ENCODE measurements at places on chromosomes 7 and 10.

GRCh38 chr7:11831156-11831735 is 752 bp downstream of the THSD7A start:
- no peak for DNase-seq

- no peak for DNase-seq
Observed at GRCh38 chr7:159142199-159142598, 2.5 kb downstream of the VIPR2 start.

GRCh38 chr10:81502677-81503359 is 372.2 kb upstream of the NRG3 start:
- DNase-seq: no peak

GRCh38 chr7:123643495-123644441 is 11.9 kb upstream of the LMOD2 start:
- no peak for DNase-seq

DNA sequence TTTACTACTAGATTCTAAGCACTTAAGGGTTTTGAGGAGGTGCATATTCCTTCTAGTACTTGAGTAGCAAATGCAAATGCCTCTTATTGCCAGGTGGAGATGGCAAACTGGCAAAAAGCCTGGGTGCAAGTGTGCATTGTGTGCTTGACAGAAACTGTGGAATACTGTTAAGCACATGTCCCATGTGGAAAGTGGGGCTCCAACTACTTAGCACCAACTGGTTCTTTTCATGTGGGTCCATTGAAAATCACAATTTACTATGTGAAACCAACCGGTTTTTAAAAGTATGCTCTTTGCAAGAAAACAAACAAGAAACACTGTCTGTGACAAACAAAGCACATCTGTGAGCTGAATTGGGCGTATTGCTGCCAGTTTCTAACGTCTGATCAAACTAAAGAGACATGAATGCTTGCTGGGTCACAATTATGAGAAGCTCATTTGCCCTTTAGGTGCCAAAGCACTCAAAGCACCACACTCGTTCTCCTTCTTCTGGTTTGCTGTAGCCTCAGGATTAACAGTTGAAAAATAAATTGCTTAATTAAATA is 197.4 kb downstream of the SEMA3E start:
- no peak for DNase-seq

GRCh38 chr7:253581-254336 is 36.2 kb upstream of the FOXL3 start:
- DNase-seq: no peak

DNA sequence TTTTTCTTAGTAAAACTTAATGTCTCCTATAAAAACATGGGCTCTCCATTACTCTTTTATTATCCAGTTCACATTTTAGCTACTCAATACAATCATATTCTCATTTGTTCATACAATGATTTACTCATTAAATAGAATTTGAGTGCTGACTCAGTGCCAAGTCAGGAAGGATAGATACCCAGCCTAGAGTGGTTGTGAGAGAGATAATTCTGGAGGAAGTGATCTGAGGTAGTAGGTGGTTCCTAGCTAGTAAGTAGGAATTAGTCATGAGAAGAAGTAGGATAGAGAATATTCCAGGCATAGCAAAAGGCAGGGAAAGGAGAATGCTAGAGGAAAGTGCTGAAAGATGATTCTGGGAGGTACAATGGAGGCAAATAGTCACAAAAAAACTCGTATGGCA is 133.5 kb upstream of the MBL2 start:
- DNase-seq: no peak

DNA sequence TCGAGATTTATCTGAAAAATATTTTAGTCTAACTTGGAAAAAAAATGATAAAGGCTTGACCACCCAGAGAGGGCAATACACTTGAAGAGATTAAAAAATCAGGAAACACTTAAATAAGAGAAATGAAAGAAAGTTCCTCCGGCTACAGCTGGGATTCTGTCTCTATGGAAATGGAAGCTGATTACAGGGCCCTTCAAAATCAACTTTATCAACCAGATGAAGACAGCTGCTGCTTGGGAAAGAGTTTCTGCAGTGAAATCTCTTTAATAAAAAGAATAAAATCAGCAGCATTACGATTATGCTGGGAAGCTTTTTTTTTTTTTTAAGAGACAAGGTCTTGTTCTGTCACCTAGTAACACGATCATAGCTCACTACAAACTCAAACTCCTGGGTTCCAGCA is 4.5 kb downstream of the RSU1 start:
- no peak for DNase-seq

- DNase-seq: no peak
Observed at GRCh38 chr7:133419041-133419440, 166.2 kb downstream of the EXOC4 start.

- DNase-seq: no peak
Observed at GRCh38 chr10:16458166-16458955, 21.6 kb downstream of the PTER start.

DNA sequence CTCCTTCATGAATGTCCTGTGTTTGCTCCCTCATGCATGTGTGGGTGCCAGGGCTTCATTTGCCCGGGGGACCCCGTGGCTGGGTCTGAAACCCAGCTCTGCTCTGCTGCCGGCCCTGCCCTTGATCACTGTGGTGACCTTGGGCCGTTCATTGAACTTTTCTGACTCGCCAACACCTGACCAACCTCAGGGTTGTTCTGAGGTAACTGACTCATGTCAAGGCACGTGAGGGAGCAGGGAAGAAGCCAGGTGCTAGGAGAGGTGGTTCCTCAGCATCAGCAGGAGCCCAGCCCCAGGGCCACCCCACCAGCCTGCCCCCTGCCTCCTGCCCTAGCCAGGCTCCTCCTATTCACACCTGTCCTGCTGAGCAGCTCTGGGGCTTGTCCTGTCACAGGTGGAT is 47.9 kb downstream of the TBATA start:
- no peak for DNase-seq

- DNase-seq: no peak
Observed at GRCh38 chr7:158676171-158676840, 28.3 kb downstream of the NCAPG2 start.

GRCh38 chr7:88279323-88279722 is 27.4 kb downstream of the STEAP4 start:
- no peak for DNase-seq

- no peak for DNase-seq
Observed at GRCh38 chr10:27687326-27687725, 58.3 kb downstream of the MKX start.

DNA sequence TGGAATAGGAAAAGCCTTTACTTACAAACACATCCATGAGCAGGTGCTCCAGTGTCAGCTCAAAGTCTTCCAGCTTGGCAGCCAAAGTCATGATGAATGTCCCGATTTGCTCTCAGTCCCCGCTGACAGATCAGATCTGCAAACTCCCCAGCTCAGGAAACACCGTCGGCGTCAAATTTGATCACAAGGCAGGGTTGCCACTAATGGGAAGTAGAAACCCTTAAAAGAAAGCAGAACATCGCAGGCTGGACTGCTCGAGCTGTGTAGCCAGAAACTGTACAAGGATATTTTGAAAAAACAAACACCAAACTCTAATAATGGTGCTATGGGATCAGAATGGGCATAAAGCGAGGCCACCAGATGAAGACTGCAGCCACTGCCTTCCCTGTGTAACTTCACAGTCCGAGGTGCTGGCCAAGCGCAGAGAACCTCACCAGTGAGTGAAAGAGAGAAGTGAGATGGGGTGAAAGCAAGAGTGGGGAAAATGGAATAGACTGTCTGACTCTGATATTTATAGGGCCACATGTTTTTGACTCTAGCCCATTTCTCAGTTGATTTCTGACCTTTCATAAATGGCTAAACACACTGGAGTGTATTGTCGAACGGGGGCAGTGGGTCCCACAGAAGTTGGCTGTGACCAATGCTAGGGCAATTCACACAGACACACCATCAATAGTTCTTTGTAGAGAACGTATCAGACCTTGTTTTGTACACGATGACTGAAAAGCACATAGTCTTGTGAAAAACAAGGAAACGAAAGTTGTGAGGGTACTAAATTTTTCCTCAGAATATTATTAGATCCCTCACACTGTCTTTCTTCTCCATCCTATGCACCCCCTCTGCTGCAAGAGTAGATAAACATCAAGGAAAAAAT is 306.2 kb downstream of the FRMD4A start:
- no peak for DNase-seq

- DNase-seq: no peak
Observed at GRCh38 chr10:68594405-68594804, 34.3 kb downstream of the TET1 start.

DNA sequence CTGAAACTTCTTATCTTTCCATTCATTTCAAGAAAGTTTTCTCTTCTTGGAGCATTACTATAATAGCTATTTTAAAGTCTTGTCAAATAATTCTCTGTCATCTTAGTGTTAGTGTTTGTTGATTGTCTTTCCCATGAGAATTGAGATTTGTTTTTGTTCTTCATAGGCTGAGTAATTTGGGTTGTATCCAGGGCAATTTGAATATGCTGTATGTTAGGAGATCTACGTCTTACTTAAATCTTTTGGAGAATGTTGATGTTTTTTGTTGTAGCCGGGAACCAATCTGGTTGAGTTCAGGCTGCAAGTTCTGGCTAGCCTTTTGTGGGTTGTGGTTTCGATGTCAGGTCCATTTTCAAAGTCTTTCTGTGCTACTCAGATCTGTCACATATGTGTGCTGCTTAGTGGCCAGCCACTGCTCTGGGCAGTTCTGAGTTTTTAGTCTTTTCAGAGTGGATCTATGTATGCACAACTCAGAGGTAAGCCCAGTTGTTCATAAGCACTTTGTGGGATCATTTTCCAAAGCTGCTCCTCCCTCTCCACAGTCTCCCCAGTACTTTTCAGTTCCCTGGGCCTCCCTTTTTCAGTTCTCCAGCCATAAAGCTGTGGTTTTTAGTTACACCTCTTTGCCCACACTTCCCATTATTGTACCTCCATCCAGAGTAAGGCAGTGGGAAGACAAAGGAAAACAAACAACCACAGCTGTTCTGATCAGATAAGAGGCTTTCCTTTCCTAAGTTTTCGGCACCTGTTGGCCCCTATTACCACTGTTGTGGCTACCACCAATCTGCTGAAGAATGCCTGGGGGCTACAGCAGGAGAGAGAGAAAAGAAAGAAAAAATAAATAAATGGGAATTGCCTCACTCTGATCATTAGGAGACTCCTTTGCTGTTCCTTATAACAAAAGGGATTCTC is 4.7 kb upstream of the CCNJ start:
- DNase-seq: no peak

DNA sequence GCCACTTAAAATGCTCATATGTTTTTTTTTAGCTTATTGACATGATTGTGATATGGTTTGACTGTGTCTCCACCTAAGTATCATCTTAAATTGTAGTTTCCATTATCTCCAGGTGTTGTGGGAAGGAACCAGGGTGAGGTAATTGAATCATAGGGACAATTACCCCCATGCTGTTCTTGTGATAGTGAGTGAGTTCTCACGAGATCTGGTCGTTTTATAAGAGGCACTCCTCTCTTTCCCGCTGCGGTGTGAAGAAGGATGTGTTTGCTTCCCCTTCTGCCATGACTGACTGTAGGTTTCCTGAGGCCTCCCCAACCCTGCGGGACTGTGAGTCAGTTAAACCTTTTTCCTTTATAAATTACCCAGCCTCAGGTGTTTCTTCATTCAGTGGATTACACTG is 80.5 kb upstream of the ETV1 start:
- peak; percentile 27 for DNase-seq

GRCh38 chr10:132926777-132927650 is 15.4 kb downstream of the CFAP46 start:
- no peak for DNase-seq

DNA sequence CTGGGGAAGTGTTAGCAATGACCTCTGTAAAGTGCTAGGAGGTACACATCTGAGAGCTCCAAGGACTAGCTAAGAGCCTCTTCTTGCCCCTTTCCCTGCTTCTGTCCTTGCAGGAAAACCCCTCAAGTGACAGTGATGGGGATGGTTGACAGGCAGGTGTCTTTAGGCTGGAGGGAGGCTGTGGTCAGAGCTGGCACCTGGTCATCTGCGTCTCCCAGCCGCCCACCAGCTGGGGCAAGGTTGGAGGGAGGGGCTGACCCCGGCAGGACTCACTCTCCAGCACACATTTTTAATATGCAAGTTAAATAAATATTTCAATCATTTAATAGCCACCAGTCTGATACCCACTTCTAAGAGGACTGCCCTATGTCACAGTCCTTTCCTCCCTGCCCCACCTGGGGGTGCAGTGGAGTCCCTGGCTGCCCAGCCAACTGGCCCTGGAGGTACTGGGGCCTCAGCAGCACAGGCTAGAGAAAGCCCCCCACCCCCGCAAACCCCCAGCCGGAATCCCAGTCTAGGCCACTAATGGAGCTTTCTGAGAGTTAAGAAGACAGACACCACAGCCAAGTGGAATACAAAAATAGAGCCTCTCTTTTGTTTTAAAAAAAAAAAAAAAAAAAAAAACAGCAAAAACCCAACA is 6.3 kb downstream of the FGF8 start:
- DNase-seq: no peak

DNA sequence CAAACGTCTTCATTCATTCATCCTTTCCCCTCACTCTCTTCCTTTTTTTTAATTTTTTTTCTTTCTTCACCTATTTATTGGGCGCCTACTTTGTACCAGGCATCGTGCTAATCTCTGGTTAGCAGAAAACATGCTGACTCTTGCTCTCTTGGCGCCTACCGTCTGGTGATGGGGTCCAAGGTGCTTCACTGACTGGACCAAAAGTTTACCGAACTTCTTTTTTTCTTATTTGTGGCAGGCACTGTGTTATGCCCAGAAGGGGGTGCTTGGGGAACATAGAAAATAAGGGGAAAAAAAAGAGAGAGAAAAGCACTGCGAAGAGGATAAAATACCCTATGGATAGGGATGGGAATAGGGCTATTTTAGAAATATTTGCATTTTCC is 505 bp upstream of the FAM204A start:
- DNase-seq: no peak

DNA sequence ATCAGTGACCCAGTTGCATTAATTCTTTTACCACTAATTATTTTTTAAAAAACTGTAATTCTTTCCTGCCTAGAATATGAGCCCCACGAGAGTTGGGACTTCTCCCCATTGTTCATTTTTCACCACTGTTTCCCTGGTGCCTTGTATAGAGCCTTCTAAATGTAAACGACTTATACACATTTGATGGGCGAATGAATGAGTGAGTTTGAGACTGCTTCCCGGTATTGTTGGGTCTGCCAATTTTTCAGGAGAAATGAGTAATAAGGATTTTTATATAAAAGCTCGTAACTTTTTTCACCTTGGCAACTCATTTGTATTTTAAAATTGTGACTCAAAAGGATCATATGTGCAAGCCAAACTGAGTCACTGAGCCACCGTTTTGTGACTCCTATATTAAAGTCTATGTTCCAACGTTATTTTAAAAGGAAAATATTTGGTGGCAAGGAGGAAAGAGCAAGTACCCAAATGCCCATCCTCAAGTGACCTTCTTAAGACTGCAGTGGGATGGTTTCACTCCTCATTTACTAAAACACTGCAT is 621.3 kb downstream of the KCNMA1 start:
- no peak for DNase-seq

Data from KG1 (cell line).